ENCODE measurements at places on chromosomes 2 and 18. TPM values are rescaled to one million over a fixed set of nuclear protein-coding genes. Genes with fewer than 3 reads are reported as not detected.
A peak's percentile ranks its signal among the peaks of the same experiment; 100 is the strongest.

Gene SOWAHC
- 3.2 TPM for total RNA-seq

Gene MAP3K19
- not detected for total RNA-seq

Gene UGT1A10
- total RNA-seq: not detected

Gene CAPN14
- total RNA-seq: 0.05 TPM

Gene IL36G
- not detected for total RNA-seq

Gene VWA3B
- not detected for total RNA-seq

Gene GPR55
- total RNA-seq: 0.03 TPM

Gene LOXL3
- 3.4 TPM for total RNA-seq

Gene ANTXR1
- total RNA-seq: 91.9 TPM

Gene ELOA2
- total RNA-seq: not detected

Gene IL1A
- not detected for total RNA-seq

Gene GULP1
- total RNA-seq: 54.1 TPM

Gene SLC9A4
- total RNA-seq: 0.42 TPM

DNA sequence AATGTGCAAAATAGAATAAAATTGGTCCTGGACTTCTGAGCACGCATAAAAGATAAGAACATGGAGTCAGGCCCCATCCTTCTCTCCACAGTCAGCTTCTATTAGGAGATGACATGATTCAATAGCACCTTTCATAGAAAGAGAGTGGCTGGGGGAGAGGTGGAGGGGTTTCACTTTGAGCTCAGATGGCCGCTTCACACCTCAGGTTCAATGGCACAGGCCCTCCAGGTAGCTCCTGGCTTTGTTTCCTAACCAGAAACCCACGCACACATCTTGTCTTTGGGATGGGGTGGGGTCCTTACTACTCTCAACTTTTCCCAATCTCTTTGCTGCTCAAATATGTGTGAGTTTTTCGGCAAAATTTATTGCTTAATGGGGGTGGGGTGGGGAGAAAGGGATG lies 332.3 kb downstream of the CLIP4 start:
- DNase-seq: no peak

- DNase-seq: no peak
Observed at GRCh38 chr2:171404719-171405118, 29.1 kb downstream of the METTL8 start.

- no peak for DNase-seq
Observed at GRCh38 chr18:71784777-71785176, 759.4 kb downstream of the CBLN2 start.

DNA sequence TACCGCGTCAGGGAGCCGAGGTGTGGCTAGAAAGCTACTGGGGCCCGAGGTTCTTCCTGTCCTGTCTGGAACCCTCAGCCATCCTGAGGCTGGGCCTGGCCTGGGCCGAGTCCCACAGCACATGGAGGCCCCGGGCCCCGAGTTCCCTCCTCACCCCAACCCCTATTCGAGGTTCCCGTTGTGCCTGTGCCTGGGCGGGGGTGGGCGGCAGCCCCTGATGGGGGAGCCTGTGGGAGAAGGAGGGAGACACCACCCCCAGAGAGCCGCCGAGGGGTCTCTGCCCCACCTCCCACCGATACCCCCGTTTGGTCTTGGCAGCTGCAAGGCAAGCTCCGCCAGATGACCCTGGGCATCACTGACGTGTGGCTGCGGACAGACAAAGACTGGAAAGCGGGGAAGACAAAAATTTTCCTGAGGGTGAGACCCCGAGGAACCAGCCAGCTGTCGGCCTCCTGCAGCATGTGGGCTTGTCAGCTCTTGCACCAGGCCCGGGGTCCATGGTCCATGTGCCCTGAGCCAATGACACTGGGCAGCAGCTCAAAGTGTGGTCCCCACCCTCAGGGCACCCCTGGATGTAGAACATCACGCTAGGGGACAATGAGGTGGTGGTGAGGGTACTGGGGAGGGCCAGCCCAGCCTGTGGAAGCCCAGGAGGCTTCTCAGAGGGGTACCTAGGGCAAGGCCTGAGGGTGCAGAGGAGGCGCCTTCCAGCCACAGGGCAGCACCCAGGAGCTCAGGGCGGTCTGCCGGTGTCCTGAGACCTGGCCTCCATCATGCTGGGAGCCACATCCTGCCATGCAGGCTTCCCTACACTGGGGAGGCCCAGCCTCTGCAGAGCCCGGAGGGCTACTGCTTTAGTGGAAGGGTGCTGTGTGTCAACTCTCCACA lies 52.5 kb upstream of the GPR17 start:
- DNase-seq: no peak

- no peak for DNase-seq
Observed at GRCh38 chr2:33617989-33618388, 18.9 kb upstream of the FAM98A start.

DNA sequence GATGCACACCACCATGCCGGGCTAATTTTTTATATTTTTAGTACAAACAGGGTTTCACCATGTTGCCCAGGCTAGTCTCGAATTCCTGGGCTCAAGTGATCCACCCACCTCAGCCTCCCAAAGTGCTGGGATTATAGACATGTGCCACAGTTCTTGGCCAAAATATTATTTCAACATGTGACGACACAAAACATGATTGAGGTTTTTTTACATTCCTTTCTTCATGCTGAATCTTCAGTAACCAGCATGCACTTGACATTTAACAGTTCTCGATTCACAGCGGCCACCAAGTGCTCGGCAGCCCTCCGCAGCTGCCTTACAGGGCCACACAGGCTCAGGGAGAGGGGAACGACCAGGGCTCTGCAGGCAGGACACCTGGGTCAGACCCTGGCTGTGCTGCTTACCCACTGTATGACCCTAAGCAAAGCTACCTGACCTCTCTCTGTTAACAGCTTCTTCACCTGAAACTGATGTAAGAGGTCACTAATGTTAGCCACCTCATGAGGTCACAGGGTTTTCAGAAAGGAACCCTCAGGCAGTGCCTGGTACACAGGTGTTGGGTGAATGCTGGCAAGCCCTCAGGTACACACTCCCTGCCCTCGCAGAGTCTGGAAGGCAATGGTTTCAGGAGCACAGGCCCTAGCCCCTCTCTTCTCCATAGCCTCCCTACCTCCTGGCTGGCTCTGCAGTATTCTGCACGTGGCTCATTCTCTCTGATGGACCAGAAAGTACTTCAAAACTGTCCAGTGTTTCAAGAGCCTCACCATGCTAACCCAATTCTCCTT lies 25.7 kb downstream of the TUBB6 start:
- no peak for DNase-seq

GRCh38 chr2:137952586-137953129 lies 11.6 kb upstream of the HNMT start:
- DNase-seq: peak; percentile 69

DNA sequence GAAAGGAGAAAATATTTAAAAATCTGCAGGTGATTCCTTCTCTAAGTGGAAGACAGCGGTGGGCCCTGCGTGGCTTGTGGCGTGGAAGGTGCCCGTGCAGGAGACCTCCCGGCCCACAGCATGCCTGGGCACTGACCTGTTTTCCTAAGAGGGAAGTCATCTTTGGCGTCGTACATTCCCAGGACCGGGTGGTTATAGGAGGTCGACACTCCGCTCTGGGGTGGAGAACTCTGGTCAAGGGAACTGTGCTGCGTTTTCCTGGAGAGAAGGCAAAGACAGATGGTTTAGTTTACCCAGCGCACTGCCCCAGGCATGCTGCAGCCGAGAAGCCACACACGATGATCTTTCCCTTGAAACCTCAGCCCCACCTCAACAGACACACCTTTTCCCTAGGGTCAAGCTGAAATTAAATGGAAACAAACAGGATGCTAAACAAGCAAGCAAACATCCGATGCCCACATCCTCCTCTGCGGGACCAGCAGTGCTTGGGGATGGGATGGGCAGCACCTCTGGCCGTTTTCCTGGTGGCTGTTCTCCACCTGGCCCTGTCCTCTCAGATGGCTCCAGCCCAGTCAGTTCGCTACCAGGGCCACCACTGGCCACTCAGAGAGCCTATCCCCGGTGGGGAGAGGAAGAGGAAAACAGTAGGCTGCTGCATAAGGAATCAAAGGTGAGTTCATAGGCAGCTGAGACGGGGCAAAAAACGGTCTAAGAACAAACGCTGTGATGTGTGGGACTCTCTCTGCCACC lies 244.1 kb downstream of the HDAC4 start:
- no peak for DNase-seq

DNA sequence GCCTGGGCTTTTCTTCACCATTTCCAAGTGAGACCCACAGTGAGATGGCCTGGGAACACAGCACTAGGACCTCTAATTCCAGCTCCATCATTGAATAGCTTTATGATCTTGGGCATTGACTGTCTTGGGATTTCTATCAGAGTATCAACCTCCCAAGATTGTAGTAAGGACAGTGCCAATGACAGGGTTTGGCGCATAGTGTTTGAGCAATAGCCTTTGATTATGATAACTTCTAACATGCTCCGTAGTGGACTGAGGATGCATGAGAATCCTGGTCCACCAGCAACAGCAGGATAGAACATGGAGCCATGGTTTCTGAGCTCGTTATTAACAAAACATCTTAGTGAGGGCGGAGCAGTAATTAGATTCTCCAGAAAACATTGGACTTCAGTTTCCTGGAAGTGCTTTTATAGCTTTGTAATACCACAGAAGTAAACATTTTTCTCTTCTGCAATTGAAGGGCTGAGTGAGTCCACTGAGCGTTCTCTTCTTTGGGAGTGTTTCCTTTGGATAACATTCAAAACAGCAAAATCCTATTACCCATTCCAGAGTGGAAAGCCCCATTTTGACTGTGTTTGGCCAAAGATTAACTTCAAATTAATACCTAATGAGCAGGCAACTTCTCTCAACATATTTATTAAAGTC lies 63.7 kb downstream of the IL1R2 start:
- no peak for DNase-seq

DNA sequence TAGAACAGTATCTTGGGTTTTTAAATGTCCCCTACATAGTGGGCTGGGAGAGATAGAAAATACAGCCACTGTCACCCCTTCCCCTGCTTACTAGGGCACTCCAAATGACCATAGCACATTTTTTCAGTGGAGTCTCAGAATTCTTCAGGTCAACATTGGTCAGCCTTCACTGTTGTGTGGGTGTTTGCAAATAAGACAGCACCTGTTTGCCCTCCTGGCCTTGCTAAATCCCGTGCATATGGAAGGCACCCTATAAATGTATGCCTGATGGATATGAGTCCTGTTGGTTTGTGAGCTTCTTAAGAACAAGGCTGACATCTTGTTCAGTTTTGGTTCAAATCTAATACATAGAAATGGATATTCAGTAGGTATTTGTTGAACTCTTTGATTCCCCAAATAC lies 12.5 kb downstream of the ITGA6 start:
- DNase-seq: peak; percentile 57

DNA sequence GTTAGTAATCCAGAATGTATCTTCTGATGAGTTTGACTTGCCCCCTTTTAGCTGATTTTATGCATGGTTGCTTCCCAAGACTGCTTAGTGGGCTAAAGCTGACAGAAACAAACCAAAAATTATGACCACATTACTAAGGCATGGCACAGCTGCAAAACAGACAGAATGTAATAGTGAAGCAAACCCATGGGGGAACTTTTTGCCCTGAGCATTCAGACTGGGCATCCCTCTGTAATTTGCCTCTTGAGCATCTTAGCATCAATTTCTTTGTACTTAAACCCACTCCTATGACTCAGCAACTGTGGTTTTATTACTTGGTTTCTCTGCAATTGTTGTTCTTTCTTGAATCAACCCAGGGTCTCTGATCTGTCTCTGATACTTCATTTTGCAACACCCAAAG lies 487.3 kb upstream of the DCC start:
- DNase-seq: no peak

DNA sequence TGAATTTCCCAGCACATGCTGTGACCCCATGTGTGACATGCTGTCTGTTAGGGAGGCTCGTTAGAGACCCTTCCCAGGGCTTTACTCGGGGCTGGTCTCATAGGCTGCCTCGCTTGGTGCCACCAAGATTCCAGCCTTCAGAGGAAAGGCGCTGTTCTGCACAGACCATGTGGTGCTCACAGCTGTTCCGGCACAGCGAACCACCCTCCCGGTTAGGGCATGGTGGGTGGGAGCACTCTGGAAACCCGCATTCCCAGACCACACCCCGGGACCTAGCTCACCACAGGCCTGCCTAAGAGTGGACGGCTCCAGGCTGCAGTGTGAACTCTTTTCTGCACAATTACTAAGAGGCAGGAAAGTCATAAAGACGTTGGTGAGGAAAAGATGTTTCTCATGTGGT lies 112.0 kb downstream of the MBP start:
- DNase-seq: peak; percentile 85

DNA sequence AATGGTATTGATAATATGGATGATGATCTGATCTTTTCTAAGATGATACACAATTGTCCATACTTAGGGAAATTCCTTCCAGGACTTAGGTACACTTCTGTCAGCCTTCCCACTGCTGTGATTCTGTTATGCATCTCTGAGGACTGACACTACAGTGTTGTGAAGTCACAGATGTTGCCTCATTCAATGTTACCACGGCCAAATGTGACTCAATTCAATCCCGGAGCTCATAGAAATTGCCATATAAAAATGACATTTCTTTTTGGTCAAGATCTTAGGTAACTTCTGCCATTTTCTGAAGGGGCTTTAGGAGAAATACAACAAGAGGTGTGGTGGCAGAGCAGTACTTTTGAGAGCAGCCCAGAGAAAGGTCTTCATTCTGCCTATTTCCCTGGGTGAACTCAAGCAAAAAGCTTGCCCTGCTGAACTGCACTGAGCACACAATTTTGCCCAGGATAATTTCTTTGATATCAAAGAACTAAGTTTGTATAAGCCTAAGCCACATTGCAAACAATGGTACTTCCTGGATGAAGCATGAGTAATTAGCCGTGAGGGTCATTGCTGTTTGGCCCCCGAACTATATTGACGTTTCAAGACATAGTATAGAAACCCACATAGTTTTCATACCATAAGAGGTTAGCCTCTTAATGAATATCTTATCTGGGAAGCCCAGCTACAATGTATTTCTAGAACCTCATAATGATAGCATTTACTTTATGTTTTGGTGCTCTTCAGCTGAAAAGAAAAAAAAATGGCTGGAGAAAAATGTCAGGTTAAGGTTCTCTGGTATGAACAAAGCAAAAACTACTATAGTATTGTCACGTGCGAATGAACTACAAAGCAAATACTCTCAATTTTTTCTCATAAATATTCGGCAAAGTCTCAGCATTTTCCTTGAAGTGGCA lies 437.4 kb downstream of the MEIS1 start:
- no peak for DNase-seq

GRCh38 chr18:13256444-13257305 lies 38.1 kb downstream of the LDLRAD4 start:
- DNase-seq: no peak

GRCh38 chr2:60530660-60531281 lies 22.7 kb downstream of the BCL11A start:
- DNase-seq: no peak

- no peak for DNase-seq
Observed at GRCh38 chr18:13268158-13269012, 49.8 kb downstream of the LDLRAD4 start.

DNA sequence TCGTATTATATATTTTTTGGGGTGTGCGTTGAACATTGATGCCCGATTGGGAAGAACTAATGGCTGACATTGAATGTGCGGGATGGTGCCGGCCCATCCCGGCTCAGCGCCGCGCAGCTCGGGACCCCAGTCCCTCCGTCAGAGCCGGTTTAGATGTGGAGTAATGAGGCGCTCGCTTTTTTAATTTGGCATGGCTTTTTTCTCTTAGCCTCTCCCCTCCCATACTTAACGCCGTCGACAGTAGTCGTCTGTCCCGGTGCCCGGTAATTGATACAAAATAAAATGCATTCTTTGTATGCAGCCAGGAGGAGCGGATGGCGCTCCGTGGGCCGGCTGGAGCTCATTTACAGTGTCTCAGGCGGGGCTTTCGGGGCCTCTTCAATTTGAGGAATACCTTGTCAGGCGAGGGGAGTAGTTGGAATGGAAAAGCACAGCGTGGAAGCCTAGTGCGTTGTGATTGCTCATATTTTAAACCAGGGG lies 209.2 kb downstream of the GBX2 start:
- DNase-seq: no peak

GRCh38 chr2:83596592-83597282 lies 862.3 kb downstream of the SUCLG1 start:
- peak; percentile 21 for DNase-seq
